SW480 (cell line): ENCODE measurements at places on chromosomes 7 and 10.

DNA sequence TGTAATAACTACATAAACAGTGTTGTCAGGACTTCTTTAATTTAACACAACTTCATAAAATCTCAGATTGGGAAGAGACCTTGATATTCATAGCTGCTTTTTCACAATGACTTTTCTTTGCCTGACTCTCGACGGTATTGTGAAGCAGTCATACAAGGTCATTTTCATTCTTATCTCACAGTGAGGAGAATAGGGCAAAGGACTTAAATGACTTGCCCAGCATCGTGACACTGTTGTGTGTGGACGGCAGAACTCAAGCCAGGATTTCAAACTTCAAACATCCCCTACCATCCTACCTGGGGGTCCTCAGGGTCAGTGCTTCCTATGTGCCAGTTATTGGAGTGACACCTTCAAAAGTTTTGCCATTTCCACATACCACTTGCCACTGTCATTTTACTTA, 138.5 kb upstream of the GDF10 start:
- DNase-seq = no peak

DNA sequence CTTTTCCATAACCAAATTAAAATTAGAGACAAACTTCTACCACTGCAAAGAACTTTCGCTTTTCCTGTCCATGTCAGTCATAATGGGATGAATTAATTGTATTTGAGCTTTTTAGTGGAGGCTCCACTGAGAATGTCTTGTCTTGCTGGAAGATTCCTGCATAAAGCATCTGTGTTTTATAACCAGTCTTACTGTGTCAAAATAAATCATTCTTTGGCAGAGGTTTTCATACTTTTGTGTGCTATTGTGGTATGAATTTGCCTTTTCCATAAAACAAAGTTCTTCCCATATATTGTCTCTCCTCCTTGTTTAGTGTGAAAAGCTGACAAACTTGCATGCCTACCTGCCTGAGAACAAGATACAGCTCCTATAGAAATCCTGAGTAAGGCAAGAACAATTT, 124.8 kb upstream of the CCDC6 start:
- DNase-seq = no peak

- DNase-seq = no peak
Observed at GRCh38 chr7:65325793-65326432, 47.7 kb upstream of the ZNF92 start.

GRCh38 chr7:66602159-66602558, 26.5 kb upstream of the KCTD7 start:
- DNase-seq = no peak

- no peak for DNase-seq
Observed at GRCh38 chr10:53239873-53240272, 467.3 kb upstream of the MBL2 start.

DNA sequence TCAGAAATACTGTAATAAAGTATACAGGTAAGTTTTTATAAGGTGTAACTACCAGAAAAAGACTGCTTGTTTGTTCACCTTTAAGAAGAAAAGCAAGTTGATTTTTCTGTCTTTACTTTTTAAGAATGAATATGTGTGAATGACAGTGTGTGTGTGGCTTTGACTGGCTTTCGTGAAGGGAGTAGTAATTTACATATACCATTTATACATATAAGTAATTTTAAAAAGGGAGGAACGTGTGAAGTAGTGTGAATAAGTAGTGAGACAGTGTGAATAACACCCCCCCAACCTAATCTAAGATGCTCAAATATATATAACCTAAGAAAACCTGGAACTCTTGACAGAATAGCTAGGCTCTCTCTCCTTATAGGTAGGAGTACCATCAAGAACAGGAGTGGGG, 33.2 kb downstream of the RBM33 start:
- no peak for DNase-seq

DNA sequence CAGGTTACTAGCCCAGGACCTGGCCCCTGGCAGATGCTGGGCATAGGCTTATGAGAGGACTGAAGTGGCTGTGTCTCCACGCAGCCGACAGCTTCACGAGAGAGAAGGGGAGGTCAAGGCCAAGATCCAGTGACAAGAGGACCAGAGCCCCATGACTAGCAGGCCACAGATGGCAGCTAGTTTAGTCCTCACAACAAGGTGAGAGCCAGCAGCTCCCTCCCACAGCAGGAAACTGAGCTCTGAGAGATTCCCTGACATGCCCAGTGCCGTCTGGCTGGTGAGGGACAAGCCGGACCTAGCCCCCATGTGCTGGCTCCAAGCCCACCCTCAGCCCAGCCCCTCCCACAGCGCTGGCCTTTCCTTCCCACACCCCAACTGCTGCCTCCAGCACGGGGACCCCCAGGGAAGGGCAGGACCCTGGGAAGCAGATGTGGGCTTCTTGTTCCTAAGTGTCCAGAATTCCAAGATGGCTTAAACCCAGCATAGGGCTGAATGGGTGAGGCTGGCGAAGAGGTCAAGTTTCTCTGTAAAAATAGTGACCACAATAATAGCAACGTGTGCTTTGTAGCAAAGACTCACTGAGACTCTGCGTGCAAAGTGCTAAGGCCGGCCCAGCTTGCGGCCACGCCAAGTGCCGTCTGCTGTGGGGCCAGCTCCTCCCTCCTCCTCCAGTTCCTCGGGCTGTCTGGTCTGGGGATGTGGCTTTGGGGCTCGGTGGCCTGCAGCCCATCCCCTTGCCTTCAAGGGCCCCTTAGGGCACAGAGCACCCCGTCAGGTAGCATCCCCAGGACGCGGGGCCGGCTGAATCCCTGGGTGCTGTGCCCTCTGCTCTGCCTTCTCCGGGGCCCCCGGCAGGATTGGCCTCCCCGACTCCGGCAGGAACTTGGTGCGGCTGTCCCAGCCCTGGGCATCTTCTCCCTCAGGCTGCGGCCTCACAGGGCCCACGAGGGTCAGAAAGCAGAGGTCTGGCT, 7.8 kb upstream of the FAM20C start:
- DNase-seq = no peak

DNA sequence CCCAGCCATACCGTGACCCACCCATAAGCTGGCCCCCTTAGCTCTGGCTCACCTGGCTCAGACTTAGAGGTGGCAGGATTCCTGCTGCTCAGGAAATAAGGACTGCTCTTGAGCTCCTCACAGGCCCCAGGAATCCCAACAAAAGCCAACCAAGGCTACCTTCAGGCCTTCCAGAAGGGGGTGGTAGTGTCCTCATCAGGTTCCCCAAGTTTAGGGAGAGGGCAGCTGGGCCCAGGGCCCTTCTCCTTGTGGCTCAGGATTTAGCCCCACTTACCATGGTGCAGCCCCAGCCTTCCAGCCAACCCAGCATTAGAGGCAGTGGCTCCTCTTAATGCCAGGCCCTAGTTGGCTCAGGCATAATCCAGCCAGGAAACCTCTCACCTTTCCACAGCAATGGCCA, 23.5 kb downstream of the NPFFR1 start:
- DNase-seq = no peak

DNA sequence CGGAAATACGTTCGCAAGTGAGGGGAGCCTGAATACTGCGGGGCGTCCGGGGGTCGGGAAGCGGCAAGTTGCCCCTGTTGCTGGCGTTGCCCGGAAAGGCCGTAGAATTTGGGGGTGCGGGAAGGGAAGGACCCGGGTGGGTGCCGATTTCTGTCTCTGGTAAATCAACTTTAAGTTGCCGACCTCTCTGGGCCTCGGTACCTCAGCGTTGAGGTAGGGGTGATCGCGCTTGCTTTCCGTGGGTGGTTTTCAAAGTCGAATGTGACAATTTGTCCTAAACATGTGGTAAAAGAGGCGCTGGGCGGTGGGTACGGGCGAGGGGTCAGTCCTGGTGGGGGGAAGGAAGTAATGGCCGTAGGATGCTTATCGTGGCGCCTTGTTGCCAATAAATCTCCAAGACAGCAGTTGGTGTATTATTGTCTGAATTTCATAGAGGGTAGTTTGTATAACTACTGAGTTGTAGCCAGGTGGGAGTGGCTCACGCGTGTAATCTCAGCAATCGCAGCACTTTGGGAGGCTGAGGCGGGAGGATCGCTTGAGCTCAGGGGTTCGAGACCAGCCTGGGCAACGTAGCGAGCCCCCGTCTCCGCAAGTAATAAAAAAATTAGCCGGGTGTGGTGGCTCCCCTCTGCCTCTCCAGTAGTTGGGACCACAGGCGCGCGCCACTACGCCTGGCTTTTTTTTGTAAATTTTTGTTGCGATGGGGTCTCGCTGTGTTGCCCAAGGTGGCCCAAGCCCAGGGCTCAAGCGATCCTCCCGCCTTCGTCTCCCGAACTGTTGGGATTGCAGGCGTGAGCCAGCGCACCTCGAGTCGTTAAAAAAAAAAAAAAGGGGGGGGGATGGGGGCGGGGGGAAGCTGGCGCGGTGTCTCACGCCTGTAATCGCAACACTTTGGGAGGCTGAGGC, 644 bp downstream of the BUD23 start:
- no peak for DNase-seq

DNA sequence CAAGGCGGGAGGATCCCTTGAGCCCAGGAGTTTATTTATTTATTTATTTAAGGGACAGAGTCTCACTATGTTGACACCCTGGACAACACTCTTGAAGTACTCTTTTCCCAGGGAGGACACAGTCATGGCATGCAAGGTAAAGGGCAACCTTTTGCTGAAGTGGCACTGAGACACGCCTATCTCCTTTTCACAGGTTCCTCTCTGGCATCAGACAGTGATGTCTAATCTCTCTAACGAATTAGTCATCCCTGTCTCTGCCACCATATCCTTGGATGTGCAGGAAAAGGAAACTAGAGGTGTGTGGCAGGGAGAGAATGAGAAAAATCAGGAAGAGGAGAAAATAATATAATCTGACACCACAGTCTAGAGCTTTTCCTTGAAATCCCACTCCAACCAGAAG, 19.5 kb downstream of the CPVL start:
- no peak for DNase-seq

DNA sequence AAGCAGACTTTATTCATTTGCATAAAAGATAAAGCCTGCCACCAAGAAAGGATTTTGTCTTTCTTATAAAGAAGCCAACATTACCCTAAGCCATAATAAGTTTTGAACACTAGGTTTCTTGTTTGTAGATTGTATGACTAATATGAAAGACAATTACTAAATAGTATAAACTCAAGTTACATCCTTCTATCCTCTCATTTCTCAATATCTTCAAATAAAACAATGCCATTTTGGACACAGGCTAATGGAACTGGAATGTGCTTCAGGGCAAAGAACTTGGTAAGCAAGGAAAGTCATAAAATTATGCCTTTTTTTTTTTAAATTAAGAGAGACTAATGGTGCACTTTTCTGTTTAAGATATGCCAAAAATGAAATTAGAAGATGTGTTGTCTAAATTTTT, 137.7 kb downstream of the DKK1 start:
- DNase-seq = no peak

- DNase-seq = peak; percentile 27
Observed at GRCh38 chr10:52729271-52730104, 43.1 kb downstream of the MBL2 start.

DNA sequence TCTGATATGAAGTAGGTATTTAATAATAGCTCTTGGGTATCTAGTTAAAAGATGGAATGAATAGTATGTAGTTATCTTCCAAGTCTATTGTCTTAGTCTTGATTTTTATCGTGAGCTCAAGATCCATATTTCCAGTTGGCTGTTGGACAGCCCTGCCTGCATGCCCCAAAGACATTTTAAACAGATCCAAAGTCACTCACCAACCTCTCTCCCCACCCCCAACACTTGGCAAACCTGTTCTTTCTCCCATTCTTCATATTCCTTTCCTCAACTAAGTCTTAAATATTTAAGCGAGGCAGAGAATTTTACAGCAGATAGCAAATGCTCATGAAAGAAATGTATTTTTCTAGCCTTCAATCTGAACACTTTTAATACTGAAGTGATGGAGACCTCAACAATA, 80.7 kb upstream of the PALS2 start:
- DNase-seq = no peak

- DNase-seq = no peak
Observed at GRCh38 chr7:149729983-149730801, 43.2 kb downstream of the ZNF467 start.

GRCh38 chr7:1052031-1052818, 7.9 kb downstream of the GPR146 start:
- no peak for DNase-seq

- peak; percentile 73 for DNase-seq
Observed at GRCh38 chr7:93719546-93719945, 145.0 kb upstream of the CALCR start.

GRCh38 chr7:117995850-117996650, 122.8 kb upstream of the CTTNBP2 start:
- DNase-seq = no peak

GRCh38 chr7:70728872-70729552, 402.9 kb upstream of the GALNT17 start:
- DNase-seq = peak; percentile 75

GRCh38 chr10:72031706-72032105, 56.6 kb downstream of the SPOCK2 start:
- no peak for DNase-seq

DNA sequence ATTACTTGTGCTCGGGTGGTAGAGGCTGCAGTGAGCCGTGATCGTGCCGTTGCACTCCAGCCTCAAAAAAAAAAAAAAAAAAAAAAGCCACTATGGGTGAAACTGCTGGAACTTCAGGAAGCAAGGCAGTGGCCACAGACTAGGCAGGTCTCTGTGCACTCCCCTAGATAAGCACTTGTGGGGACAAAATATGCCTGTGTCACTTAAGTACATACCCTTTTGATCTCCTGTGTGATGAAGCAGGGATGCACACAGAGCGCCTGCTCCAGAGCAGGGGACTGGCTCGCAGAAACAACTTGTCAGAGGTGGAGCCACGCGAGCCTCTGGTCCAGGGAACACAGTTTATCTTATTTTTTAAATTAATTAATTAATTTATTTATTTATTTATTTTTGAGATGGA, 42.9 kb upstream of the PSAP start:
- peak; percentile 54 for DNase-seq

DNA sequence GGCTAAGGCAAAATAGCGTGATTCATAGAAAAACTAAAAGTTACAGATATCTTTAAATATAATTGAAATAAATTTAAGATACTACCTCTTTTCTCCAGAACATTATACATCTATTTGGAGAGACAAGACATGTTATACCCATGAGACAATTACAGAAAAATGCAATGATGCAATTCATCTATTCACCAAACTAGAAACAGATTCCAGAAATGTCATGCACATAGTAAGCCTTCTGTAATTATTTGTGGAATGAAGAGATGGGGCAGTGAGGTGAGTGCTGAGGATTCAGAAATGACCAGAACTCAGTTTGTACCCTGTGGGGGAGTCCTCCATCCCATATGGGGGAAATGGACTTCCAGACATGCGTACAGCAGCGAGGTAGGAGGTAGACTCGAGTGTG, 99.4 kb downstream of the MKX start:
- no peak for DNase-seq

- DNase-seq = peak; percentile 68
Observed at GRCh38 chr7:146655928-146656797, 539.6 kb downstream of the CNTNAP2 start.

GRCh38 chr7:42429339-42429738, 192.3 kb upstream of the GLI3 start:
- DNase-seq = no peak

DNA sequence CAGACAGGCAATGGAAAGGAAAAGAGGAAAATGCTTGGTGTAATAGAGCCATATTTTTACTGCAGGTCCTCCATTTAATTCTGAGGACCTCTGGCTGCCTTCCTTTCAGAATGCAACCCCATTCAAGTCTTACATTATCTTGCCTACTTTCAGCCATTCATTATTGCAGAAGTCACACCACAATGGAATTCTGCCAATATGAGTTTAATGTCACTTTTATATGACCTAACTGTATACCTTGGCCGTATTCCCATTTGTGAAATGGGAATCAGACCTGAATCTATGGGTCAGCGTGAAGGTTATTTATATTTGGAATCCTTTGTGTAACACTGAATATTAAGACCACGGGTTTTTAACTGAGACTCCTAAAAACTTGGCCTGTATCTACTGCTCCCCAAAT, 241.7 kb upstream of the AOAH start:
- no peak for DNase-seq
